ENCODE measurements at places on chromosomes 13 and 19.

DNA sequence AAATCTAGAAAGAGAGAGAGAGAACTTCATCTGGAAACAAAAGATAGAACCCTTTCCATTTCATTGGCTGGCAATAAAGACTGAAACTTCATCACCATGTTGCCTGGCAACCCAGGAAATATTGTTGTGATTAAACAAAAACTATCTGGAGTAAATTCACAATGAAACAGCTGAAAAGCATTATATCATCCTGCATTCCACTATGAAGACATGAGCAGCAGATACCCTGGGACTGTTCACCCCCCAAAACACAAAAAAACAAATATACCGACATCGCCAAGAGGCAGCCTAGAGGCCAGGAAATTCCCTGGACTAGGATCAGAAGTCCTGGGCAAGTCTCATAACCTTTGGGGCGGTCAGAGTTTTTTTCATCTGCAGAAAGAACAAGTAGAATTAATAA is 158.3 kb downstream of the FOXO1 start:
- no peak for DNase-seq

DNA sequence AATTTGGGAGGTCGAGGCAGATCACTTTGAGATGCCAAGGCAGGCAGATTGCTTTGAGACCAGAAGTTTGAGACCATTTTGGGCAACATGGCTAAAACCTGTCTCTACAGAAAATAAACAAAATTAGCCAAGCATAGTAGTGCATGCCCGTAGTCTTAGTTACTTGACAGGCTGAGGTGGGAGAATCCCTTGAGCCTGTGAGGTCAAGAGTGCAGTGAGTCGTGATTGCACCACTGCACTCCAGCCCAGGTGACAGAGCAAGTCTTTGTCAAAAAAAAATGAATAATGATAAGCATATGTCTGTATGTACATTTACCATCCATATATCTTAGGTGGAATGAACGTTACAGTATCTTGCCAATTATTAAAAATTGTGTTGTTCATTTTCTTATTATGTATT is 2447.7 kb downstream of the PCDH9 start:
- DNase-seq = no peak

DNA sequence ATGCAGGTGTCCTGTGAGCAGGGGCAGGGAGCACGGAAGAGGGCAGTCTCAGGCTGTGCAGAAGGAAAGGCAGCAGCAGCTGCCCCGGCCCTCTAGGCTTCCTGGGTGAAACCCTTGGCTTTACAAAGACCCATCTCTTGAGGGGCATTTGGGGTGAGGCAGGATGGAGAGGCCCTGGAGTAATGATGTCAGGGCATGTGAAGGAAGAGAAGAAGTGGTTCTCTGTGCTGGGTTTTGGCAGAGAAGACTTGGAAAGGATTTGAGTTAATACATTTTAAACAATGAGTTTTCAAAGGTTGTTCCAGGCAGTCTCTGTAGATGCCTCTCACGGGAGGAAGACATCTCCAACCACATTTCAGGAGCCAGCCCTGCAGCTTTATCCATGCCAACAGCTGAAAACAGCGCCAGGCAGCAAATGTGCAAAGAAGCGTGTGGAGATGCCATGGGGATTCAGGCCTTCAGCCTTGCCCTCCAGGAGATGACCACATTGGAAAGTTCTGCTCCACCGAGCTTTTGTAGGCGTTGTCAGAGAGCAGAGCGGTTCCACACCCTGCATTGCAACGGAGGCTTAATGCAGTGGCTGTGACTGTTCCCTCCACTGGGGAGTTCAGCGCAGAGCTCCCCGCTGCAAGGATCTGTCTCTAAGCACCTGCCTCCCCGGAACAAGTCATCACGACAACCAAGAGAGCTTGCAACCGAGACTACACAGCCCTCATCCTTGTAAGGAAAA is 322.8 kb downstream of the UQCRFS1 start:
- DNase-seq = no peak

DNA sequence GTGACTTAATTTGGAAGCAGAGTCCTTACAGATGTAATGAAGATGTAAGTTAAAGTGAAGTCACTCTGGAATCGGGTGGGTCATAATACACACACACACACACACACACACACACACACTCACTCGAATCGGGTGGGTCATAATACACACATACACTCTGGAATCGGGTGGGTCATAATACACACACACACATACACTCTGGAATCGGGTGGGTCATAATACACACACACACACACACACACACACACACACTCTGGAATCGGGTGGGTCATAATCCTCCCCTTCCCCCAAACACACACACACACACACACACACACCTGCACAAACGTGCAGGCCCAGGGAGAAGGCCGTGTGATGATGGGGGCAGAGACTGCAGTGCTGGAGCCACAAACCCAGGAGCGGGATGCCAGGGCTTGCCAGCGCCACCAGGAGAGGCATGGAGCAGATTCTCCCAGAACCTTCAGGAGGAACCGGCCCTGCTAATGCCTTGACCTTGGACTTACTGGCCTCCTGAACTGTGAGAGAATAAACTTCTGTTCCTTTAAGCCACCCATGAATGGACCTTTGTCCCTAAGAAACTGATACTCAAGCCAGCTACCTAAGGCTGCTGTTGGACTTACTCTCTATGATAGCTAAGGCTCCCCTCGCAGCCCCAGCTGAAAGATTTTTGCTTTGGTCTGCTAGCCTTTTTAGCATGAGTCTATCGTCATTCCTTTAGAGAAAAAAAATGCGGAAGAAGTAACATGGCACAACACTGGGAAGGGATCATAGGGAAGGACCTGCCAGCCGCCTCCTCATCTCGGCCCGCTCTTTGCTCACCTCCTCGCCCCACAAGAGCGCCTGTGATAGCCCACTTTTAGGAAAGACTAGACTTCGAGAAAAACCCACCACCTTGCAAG is 136.2 kb upstream of the RNF113B start:
- no peak for DNase-seq

- DNase-seq = no peak
Measured at GRCh38 chr13:79456051-79456450, 24.9 kb upstream of the NDFIP2 start.

DNA sequence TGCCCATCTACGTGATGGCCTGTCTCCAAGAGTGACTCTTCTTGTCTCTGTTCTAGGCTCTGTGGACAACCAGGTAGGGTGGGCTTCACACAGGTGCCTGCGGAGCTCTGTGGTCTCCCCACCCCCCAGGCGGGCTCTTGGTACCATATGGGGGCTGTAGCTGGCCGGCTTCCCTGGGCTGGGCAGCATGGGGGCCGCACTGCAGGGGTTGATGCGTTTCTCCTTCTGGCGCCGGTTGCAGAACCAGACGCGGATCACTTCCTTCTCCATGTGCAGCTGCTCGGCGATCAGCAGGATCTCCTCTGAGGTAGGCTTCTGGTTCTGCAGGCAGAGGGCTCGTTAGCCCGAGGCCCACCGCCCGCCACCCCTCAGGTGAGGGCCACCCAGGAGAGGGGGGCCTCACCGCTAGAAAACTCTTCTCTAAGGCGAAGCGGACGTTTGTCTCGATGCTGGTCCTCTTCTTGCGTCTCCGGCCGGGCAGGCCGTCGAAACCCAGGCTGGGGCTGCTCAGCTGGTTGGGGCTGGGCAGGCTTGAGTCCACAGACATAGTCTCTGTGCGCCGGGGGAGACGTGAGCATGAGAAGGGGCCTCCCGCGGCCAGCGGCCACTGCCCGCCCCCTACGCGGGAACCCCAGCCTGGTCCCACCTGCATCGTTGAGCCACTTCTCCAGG is 19.3 kb downstream of the ZNF574 start:
- no peak for DNase-seq

DNA sequence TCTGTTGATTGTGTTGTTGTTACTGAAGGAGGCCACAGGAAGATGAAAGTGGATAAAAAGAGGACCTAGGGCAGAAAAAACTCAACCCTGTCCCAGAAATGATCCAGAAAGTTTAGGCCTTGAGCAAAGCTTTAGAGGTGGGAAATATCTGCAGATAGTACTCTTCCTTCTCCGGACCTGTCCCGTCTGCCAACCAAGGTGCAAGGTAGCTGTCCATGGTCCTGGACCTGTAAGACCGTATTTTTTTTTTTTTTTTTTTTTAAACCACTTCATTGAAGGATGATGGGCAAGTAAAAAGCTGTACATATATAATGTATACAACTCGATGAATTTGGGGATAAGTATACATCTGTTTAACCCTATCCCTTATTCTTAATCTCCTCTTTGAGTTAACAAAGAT is 225.9 kb downstream of the OLFM4 start:
- no peak for DNase-seq

GRCh38 chr13:97720896-97721295 is 232.6 kb upstream of the IPO5 start:
- no peak for DNase-seq

GRCh38 chr19:39137131-39137530 is 11.5 kb downstream of the PAK4 start:
- DNase-seq = no peak

GRCh38 chr13:47545201-47546024 is 455.7 kb downstream of the SUCLA2 start:
- no peak for DNase-seq

DNA sequence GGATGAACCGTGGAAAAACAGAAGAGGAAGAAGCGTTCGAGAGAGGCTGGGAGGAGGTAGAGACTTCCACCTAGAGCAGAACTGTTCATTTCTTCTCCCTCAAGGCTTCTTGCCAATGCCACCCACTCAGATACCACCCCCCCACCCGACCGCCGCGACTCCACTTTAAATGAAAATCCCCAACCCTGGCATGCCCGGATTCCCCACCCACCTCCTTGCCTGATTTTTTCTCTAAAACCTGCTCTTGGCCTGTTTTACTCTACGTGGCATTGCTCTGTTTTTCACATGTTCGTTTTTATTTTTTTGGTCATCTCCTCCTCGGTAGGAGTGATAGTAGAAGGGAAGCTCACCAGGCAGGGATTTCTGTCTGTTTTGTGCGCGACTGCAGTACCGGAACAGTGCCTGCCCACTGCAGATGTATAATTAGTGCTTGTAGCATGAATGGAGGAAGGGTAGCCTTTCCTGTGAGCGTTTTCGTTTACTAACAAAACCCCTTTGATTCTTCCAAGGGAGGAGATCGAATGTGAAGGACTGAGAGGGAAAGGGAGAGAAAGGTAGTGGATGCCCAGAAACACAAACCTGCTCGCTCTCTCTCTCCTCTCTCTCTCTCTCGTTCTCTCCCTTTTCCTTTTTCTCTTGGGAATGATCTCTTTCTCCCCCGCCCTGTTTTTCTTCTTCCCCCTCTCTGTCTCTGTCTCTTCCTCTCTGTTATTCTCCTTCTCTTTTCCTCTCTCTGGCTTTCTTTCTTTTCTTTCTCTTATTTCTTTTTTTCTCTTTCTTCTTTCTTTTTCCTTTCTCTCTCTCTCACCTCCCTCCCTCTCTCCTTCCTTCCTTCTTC is 2.2 kb downstream of the CD70 start:
- DNase-seq = no peak

GRCh38 chr13:51802631-51803418 is 1.1 kb downstream of the DHRS12 start:
- DNase-seq = no peak

DNA sequence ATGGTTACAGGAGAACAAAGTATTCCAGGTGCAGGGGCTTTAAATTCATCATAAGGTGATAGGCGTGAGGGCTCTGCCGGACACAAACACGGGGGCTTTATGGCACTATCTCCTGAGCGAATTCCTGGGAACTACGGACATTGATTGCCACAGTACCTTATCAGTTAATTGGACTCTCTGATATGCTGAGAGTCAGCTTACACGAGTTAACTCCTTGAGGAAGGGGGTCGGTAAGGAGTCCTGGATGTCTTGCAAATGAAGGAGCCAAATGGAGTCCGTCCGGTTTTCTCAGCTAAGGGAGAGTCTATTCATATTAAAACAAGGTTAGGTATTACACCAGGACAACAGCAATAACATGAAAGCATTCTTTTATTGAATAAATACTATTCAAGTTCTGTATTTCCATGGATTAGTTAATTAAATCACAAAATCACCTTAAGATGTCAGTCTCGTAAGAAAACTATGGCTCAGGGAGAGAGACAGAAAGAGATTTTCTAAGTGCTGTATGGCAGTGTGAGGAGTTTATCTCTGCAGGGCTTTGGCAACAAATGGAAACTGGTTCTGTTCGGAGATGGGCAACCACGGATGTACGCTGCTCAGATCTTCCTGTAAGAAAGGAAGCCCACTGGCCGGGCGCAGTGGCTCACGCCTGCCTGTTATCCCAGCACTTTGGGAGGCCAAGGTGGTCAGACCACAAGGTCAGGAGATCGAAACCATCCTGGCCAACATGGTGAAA is 26.2 kb upstream of the HIF3A start:
- no peak for DNase-seq

Data from NCI-H1694 treated with DMSO at 0.1 percent for 48 hours (cell line).